ENCODE measurements at places on chromosomes 2 and 18.

- DNase-seq = no peak
These were observed 101.5 kb upstream of the NEDD4L start for GRCh38 chr18:57942493-57942892.

- DNase-seq = no peak
These were observed 9.9 kb downstream of the PAX8 start for GRCh38 chr2:113268621-113269360.

- no peak for DNase-seq
These were observed 17.2 kb upstream of the TMEM200C start for GRCh38 chr18:5912566-5912965.

- DNase-seq = no peak
These were observed 13.5 kb upstream of the FEZ2 start for GRCh38 chr2:36611316-36611990.

DNA sequence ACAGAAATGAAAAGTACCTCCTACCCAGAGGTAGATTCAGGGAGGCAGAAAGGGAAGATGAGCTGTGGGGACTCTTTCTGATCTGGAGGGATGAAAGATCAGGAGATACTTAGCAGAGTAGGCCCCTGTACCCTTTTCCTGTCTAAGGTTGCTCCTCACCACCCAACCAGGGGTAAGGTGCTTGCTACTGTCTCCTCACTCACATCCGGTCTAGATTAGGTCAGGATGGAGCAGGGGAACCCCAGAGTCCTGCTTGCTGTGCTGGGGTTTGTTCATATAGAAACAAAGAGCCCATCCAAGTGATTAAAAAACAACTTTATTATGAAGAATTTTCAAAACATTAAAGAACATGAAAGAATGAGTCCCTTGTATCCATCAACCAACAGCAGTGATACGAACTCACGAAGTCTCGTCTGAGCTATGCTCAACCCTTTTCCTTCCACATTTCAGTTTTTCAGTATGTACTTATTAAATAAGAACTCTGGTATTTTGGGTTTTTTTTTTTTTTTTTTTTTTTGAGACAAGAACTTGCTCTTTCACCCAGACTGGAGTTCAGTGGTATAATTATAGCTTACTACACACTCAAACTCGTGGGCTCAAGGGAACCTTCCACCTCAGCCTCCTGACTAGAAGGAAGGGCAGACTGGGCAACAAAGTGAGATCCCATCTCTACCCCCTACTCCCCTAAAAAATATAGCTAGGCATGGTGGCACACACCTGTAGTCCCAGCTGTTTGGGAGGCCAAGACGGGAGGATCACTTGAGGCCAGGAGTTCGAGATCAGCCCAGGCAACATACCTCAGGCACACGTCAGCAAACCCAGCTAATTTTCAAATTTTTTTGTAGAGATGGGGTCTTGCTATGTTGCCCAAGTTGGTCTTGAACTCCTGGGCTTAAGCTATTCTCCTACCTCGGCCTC, 28.5 kb upstream of the MCFD2 start:
- peak; percentile 50 for DNase-seq

DNA sequence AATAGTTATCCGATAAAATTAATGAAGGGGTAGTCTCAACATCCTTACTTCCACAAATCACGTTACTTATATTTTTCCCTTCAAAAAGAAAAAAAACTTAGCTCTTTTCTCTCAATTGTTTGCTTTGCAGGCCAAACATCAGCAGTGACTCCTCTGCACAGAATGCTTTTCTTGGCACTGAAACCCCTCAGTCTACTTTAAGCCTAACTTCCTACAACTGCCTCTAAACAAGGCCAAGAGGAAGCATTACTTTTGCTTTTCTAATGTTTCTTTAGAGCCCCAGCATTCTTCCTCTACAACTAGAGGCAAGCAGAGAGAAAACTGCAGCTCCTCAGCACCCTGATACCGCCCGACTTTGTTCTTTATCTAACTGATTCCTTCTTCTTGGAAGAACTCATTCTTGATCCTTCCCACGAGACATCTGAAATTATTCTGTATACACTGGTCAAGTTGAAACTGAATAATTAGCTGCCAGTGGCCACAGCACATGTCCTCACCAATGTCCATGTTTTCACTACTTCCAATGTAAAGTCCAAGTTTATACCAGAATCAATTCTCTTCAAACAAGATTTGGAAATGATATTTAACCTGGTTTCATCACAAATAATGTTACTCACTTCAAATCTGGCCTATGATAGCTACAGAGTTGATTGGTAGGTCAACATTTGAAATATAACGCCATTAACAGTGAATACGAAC, 55.3 kb downstream of the DTNB start:
- no peak for DNase-seq

- no peak for DNase-seq
These were observed 179.4 kb upstream of the ARL4C start for GRCh38 chr2:234676109-234676782.

DNA sequence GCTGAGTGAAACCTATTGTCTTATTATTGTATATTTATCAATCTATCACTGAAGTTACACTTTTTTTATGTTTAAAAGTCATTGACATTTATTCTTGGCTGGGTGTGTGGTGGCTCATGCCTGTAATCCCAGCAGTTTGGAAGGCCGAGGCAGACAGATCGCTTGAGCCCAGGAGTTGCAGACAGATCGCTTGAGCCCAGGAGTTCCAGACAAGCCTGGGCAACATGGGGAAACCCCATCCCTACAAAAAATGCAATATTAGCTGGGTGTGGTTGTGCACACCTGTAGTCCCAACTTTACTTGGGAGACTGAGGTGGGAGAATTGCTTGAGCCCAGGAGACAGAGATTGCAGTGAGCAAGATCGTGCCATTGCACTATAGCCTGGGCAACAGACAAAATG, 97.8 kb downstream of the EPC2 start:
- no peak for DNase-seq

GRCh38 chr2:159939946-159940345, 122.5 kb downstream of the PLA2R1 start:
- DNase-seq = peak; percentile 44

DNA sequence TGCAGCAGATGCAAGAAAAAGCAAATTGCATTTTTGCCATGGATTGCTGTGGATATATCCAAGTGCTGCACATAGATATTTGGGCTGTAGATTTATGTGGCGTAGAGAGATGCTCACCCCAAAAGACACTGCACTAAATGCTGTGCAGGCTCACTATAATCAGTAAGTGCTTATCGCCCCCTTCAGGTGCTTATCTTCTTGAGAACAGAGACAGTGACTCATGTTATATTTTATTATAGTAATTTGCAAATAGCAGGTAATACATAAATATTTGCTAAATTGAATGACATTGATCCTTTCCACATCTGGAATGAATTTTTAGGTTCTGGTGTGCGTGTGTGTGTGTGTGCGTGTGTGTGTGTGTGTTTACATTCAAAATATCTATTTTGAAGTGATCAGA, 36.8 kb upstream of the PLEKHM3 start:
- DNase-seq = no peak

GRCh38 chr2:150046211-150046610, 441.3 kb downstream of the RND3 start:
- no peak for DNase-seq

DNA sequence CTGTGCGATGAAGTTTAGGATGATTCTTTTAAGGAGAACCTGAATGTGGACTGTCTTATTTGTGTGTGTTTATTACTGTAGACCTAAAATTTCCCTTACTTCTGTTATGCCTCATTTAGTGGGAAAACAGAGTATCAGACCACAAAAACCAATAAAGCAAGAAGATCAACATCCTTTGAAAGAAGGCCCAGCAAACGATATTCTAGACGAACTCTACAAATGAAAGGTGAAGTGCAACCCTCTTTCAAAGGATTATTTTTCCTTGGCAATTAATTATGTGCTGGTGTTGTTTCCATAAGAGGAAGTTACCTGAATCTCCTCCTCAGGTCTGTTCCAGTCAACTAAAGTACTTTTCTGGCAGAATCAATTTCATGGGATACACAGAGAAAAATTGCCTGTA, 78.6 kb downstream of the EPB41L5 start:
- no peak for DNase-seq

DNA sequence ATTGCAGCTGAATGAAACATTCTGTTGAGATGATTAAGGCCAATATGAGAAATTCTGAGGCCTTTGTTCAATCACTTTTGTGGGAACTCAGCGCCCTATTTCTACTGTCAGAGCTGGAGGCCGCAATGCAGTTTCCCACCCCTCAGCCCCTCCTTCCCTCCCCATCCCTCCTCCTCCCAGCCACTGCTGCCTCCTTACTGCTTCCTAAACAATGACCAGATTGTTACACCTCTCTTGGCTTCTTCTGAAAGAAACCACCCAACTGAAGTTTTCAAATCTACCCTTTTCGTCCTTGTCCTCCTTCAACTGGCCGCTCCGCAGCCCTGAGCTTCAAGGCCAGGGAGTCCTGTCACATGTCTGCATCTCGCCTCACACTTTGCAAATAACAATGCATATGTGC, 36.7 kb upstream of the MAPK4 start:
- DNase-seq = no peak

DNA sequence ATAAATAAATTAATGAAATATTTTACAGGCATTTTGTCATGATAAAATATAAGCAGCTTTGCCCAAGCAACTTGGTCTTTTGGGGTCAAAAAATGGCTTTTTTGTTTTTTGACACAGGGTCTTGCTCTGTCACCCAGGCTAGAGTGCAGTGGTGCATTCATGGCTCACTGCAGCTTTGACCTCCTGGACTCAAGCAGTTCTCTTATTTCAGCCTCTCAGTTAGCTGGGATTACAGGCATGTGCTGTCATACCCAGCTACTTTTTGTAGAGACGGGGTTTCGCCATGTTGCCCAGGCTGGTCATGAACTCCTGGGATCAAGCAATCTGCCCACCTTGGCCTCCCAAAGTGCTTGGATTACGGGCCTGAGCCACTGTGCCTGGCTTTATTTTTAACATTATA, 51.0 kb downstream of the ABI2 start:
- no peak for DNase-seq

GRCh38 chr18:51191128-51191717, 6.3 kb downstream of the MEX3C start:
- DNase-seq = no peak

DNA sequence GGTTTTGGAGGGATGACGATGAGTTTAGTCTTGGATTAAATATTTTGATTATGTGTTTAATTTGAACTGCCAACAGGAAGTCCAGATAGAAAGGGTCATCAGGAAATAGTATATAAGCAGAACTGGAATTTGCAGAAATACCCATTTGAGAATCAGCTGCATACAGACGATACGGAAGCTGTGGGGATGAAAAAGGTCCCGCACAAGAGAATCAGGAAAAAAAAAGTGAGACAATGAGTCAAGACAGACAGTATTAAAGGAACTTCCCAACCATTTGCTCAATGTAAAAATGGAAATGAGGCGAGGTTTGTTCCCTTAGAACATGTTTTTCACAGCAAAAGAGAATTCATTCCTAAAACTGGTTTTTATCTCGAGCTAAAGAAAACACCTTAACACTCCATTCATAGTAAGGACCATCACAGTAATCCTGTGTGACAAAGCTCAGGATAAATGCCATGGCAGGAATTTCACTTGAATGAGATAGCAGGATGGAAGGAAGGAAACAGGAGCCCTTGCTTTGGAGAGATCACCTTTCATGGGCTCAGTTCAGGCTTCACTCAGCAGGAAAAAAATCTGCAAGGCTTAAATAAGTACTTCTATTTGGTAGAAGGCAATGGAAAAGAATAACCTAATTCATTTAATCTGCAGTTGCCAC, 29.3 kb downstream of the BCL2 start:
- no peak for DNase-seq

DNA sequence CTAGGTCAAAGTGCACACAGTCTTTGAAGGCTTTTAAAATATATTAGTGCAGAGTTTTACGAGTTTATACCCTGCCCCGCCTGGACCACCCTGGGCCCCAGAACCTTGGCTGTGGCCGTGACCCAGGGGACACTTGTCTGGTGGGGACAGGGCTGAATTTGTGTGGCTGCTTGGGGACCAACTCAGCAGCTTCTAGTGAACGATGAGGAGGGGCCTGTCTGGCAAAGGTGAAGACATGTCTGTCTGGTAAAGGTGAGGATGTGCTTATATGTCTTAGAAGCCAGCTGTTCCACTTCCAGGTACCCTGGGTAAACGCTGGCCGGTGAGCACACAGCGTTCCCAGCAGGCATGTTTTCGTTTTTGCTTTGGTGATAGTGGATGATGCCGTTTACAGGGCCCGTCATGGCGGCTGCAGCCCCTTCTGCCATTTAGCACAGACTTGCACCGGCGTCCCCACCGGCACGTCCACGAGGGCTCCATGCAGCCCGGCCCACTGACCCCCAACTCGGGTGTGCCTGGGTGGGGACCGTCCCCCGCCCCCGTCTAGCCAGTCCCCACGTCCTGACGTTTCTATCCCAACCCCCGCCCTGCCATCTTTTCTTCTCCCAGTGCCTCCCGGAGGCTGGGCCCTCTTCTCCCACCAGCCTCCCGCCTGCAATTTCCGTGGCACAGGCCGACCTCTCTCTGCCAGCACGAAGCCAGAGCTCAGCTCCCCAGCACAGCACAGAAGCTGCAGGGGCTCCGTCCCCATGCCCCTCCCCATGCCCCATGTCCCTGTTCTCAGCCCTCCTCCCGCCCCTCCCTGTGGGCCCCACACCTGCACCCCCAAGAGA, 67.8 kb downstream of the SLC66A2 start:
- DNase-seq = no peak

GRCh38 chr2:85787282-85787980, 33.6 kb downstream of the ATOH8 start:
- DNase-seq = no peak

DNA sequence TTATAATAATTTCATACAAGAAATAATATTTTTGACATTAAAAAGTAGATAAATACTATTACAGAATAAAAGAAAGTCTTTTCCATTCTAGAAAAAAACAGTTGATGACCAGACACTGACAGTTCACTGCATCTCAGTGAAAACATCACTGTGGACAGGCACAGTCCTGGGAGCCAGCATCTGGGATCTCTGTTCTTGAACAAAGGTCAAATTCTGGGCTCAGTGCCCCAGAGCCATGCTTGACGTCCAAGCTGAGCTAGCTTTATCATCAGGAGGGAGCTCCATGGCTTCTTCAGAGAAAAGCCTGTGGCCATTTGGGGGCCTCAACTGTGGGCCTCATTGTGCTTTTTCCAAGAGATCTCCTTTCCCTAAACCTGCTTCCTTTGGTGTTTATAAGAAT, 86.1 kb upstream of the SRD5A2 start:
- no peak for DNase-seq

DNA sequence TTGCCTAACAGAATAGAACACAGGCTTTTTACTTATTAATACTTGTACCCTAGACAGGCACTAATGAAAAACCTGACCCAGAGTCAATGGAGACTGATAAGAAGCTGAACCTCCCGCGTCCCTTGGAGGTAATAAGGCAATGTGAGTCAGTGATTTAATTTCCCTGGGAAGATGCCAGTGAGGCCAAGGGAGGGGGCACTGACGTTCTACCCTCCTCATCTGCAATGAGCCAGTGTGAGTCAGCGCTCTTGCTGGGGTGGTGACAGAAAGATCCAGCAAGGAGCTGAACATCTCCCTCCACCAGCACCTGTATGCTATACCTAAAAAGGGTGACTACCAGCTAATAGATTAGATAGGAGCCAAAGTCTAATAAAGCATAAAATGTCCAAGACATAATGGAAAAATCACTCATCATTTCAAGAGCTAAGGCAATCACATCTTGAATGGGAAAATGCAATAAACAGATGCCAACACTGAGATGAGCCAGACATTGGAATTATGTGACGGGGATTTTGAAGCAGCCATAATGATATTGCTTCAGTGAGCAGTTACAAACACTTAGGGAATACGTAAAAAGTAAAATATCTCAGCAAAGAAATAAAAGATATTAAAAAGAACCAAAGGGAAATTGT, 116.9 kb downstream of the TPGS2 start:
- DNase-seq = no peak

All from germinal center (tissue), 1 donor.